ENCODE measurements at places on chromosomes 4 and X. TPM values are rescaled to one million over a fixed set of nuclear protein-coding genes. Genes with fewer than 3 reads are reported as not detected.
A peak's percentile ranks its signal among the peaks of the same experiment; 100 is the strongest.

SERPINA7 gene
- polyA plus RNA-seq, result 0.02 TPM

- DNase-seq, result no peak
These were observed 1026.2 kb downstream of the DMD start for GRCh38 chrX:32185160-32185559.

DNA sequence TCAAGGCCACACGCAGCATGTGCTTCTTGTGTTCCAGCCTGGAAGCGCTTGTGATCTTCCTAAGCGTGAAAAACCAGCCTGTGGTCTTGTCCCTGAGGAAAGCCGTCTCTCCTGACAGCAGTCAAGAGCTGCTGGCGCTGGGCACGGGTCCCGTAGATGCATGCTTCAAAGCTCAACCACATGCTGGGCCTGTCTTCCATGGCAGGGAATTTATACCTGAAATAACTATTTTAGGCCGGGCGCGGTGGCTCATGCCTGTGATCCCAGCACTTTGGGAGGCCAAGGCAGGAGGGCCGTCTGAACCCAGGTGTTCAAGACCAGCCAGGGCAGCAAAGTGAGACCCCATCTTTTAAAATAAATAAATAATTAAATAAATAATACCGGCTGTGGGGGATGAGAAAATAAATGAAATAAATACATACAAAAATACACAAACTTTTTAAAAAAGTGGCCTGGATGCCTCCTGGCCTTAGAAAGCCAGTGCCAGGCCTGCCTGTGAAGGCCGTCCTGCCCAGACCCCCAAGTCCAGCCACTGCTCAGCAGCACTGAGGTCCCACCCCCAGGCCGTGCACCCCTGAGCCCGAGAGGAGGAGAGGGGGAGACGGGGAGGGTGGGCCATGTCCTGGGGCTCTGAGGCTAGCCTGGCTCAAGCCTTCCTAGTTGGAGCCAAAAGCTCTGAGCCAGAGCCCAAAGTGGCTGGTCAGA lies 10.4 kb downstream of the LRPAP1 start:
- DNase-seq, result no peak

DNA sequence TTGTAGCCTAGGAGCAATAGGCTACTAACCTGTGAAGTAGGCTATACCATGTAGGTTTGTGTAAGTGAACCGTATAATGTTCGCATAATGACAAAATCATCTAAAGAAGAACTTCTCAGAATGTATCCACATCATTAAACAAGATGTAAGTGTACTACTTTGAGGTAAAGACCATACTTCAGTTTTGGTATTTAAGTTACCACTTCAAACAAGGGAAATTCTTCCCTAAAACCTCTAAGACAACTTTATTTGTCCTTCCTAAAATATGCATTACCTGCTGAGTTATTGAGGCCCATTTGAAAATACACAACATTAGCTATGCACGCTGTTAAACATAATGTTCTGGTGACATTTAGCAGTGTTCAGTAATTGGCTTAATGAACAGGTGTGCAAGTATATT lies 182.7 kb downstream of the RPA4 start:
- DNase-seq, result no peak

GRCh38 chr4:67787311-67787710 lies 33.1 kb upstream of the GNRHR start:
- DNase-seq, result no peak

SYAP1 gene
- polyA plus RNA-seq, result 18.2 TPM

DNA sequence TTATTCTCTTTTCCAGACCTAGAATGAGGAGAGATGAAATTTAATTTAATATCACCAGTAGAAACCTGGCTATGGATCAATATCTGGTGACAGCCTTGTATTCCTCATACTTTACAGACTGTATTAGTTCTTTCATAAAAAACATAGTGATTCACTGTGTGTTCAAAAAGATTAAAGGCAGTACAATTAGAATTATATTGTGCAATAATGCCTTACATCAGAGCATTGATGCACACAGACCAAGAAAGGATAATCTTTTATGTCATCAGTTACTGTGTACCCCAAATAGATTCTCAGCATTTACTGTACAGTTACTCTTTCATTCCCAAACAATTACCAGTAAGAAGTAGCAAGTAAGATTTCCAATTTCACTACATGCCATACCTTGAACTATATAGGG lies 260.5 kb upstream of the ANXA10 start:
- no peak for DNase-seq

PRPS2 gene
- 39.7 TPM for polyA plus RNA-seq

CT55 gene
- polyA plus RNA-seq, result 0.07 TPM

NPY2R gene
- 0.02 TPM for polyA plus RNA-seq

DNA sequence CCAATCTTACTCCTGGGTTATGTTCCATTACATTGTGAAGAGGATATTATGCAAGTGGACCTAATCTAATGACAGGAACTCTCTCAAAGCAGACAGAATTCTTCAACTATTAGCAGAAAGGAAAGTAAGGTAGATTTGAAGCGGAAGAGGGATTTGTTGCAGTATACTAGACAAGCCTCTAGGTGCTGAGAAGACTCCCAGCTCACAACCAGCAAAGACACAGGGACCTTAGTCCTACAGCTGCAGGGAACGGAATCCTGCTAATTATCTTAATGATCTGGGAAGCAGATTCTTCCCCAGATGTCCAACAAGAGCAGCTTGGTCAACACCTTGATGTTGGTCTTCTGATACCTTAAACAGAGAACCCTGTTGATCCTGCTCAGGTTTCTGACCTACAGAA lies 73.6 kb downstream of the STK32B start:
- DNase-seq, result no peak

DNA sequence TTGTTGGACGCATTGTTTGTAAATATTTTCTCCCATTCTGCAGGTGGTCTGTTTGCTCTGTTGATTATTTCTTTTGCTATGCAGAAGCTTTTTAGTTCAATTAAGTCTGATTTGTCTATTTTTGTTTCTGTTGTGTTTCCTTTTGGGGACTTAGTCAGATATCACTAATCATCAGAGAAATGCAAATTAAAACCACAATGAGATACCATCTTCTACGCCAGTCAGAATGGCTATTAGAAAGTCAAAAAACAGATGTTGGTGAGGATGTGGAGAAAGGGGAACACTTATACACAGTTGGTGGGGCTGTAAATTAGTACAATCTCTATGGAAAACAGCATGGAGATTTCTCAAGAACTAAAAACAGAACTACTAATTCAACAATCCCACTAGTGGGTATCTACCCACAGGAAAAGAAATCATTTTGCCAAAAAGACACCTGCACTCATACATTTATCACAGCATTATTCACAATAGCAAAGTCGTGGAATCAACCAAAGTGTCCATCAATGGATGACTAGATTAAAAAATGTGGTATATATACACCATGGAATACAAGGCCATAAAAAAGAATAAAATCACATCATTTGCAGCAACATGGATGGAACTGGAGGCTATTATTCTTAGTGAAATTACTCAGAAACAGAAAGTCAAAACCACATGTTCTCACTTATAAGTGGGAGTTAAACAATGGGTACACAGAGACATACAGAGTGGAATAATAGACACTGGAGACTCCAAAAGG lies 8.1 kb downstream of the COQ2 start:
- DNase-seq, result no peak

- DNase-seq, result no peak
These were observed 18.2 kb downstream of the CCNG2 start for GRCh38 chr4:77175201-77175611.

KLHL8 gene
- polyA plus RNA-seq, result 4.2 TPM

DNA sequence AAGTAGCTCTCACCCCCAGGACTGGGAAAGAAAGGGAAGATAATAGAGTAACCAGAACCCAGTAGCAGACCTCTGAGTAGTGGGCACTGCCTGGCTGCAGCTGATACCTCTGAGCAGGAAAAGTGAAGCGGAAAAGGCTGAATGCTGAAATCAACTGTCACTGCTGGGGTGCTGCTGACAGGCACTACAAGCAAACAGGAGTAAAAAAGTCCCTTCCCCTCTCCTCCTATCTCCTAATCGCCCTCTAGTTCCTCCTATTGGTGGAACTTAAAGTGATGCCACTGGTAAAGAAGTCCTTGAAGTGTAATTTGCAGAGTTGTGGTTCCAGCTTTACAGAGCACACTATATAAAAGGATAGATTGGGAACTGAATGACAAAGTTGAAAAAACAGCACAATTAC lies 32.8 kb upstream of the GLRB start:
- DNase-seq, result no peak

GRCh38 chrX:10110984-10111363 lies 45.8 kb upstream of the CLCN4 start:
- DNase-seq, result no peak

DNA sequence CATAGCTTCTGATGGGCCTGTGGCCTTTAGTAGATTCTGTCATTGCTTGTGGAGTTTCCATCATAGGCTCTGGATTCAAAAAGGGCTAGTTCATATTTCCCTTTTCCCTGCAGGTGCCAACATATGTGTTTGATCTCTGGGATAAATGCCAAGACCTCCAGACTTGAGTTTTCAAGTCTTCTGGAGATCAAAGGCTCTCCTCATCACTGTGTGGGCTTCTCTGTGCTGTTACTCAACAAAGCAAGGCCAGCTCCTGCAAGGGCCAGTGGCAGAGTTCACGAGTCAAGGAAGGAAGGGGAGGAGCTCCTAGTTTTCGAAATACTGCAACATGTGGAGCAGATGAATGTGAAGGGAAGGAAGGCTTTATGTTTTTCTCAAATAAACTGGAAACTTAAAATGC lies 62.7 kb upstream of the SCML1 start:
- DNase-seq, result no peak

GRCh38 chr4:7697343-7697742 lies 242.3 kb downstream of the AFAP1 start:
- DNase-seq, result no peak

- DNase-seq, result no peak
These were observed at the start of gene PCDH19 for GRCh38 chrX:100409610-100410590. Gene PCDH19 (minus strand): TSS chrX:100410273. CDS start chrX:100408597, 1,676 bp downstream.

- DNase-seq, result no peak
These were observed 25.1 kb downstream of the XIAP start for GRCh38 chrX:123884809-123885408.

DNA sequence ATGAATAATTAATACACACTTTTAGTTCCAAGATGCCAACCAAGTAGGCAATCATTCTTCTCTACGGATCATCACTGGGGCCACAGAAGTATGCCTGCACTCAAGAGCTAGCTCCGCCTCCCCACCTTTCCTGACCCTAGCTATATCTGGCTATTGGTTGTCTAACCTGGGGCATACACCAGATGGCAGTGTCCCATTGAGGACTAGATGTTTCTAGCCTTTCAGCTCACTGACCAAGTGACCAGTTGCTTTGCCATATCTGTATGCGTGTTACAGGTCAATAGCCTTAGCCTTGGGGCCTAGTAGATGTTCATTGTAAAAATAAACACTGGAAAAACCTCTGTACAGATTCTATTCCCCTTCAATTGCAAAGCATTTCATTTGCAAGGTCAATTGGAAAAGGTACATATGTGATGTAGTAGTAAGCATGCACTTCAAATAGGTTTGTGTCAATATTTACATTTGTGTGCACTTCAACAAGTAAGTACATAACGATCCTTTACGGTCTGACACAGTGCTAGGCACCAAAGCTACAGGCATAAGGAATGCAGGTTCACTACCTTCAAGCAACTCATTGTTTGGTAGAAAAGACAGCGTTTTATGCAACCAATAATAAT lies 521.7 kb downstream of the PPARGC1A start:
- DNase-seq, result no peak

GRCh38 chr4:151430740-151431457 lies 21.9 kb downstream of the FHIP1A start:
- no peak for DNase-seq

- peak; percentile 59 for DNase-seq
These were observed 14.8 kb downstream of the PDK3 start for GRCh38 chrX:24479924-24480323.

DNA sequence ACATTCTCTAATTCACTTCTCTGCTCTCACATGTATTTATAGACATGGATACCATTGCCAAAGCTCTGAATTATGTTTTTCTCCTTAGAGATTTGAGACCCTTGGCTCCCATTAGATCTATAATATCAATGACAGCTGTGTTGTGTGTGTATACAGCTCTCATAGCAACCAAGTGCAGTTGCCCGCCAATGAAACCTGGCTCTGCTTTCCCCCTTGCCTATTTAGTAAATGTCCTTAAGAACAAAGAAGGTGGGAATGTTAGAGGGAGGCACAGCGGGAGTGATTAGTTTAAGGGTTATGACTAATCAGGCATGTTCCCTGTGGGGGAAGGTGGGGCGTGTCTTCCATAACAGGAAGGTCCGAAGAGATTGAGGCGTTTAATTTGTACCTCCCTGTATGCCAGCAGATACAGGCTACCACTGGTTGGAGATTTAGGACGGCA lies 100.5 kb upstream of the TBC1D9 start:
- no peak for DNase-seq

IQSEC2 gene
- 10.2 TPM for polyA plus RNA-seq

HTR2C gene
- under 0.01 TPM for polyA plus RNA-seq

DNA sequence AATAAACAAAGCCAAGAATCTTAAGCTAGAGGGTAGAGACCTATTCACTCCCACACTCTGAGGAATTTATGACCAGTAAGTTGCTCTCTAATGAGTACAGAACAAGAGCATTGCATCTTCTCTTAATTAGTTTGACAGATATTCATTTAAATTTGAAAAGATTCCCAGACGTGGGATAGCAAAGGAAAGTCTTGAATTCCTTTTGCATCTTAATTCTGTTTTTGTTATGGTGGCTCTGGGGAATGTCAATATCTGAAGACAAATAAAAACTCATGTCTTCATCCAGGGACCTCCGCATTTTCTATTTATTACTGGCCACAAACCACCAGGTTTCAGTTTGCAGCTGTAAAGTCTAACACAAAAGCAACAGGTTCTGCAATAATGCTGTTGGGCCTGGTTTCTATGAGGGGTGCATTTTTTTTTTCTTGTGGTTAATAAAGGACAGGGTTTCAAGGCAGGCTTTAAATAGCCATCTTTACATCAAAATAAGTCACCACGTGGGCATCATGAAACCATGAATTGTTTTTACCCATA lies 172.3 kb downstream of the SHROOM3 start:
- DNase-seq, result no peak

- no peak for DNase-seq
These were observed 10.7 kb upstream of the BCLAF3 start for GRCh38 chrX:20001588-20001987.

DNA sequence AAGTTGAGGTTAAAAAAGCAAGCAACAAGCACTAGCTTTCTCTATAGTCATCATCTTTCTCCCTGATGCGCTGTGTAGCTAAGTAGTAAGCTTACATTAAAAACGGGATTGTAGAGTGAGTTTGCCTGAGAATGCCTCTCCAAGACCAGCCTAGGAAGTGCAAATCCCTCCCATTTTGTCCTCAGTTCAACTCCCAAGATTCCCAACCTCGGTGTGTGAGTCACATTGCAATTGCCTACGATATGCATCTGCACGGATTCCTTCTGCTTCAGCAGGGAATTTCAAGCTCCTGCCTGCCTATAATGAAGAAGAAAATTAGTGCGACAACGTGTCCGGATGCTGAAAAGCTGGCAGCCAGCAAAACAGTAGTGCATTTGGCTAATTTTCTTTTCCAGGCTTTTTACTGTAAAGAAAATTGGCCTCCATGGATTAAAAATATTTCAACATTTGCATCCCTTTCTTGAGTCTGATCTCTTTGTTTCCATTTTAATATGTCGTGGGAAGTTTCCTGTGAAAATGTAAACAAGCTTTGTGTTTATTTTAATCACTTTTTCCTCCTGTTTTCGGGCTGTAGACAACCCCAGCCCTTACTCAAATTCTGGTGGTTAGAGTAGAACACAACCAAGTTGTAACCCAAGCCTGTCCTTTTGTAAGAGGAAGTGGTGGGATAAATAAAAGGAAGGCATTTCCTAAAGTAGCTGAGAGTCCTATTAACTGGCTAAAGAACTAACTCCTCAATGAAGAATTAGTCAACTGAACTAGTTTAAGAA lies 58.4 kb upstream of the TET2 start:
- no peak for DNase-seq

TEX13D gene
- 0.37 TPM for polyA plus RNA-seq

FGFBP2 gene
- 4.4 TPM for polyA plus RNA-seq
